ENCODE measurements at places on chromosomes 3 and 15.
A peak's percentile ranks its signal among the peaks of the same experiment; 100 is the strongest.

- DNase-seq = no peak
These were observed 70.2 kb downstream of the NMD3 start for GRCh38 chr3:161291191-161291901.

DNA sequence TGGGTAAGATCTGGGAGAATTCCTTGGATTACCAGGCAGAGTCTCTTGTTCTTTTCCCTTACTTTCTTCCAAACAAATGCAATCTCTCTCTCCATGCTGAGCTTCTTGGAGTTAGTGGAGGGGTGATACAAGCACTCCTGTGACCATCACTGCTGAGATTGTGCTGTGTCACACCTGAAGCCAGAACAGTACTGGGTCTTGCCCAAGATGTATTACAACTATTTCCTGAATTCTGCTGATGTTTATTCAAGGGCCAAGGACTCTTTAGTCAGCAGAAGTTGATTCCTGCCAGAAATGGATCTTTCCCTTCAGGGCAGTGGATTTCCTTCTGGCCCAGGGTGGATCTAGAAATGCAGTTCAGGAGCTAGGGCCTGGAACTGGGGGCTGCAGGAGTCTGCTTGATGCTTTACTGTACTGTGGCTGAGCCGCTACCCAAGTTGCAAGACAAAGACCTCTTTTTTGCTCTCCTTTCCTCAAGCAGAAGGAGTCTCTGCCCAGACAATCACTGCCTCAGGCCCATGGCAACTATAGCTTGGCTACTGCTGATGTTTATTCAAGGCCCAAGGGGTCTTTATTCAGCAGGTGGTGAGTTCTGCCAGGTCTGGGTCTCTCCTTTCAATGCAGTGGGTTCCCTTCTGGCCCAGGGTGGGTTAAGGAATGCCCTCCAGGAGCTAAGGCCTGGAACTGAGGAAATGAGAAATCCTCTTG lies 98.8 kb downstream of the SH3GL3 start:
- DNase-seq = no peak

DNA sequence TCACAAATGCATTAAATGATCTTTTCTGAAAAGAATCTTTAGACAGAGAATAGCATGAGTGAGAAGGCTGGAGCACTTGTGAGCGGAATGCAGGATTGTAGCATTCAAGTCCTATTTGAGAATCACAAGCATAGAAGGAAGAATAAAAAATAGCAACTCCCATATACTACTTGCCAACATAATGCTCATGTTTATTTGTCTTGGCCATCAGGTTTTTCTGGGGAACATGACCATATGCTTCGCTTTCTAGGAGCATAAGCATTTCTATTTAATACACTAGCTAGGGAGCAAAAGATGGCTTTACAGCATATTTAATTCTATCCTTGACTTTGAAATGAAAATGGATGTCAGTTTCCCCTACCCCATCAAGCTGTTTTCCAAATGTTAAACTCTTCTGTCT lies 170.3 kb upstream of the MITF start:
- no peak for DNase-seq

GRCh38 chr3:22990291-22991200 lies 212.6 kb upstream of the UBE2E2 start:
- no peak for DNase-seq

GRCh38 chr3:16741890-16742289 lies 136.7 kb upstream of the DAZL start:
- DNase-seq = no peak

DNA sequence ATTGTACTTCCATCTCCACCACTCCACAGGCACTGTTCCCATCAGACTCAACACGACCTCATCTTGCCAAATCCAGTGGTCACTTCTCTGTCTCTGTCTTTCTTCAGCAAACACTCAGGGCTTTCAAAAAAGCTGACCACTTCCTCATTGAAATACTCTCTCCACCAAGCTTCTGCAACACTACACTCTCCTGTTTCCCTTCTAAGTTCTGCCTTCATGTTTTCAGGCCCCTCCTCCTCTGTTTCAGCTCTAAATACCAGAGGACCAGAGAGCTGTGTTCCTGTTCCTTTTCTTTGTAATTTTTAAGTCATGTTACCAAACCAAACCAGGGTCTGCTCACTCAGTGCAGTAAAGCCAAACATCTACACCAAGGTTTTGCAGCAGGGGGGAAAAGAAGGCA lies 33.8 kb upstream of the ACP3 start:
- DNase-seq = no peak

DNA sequence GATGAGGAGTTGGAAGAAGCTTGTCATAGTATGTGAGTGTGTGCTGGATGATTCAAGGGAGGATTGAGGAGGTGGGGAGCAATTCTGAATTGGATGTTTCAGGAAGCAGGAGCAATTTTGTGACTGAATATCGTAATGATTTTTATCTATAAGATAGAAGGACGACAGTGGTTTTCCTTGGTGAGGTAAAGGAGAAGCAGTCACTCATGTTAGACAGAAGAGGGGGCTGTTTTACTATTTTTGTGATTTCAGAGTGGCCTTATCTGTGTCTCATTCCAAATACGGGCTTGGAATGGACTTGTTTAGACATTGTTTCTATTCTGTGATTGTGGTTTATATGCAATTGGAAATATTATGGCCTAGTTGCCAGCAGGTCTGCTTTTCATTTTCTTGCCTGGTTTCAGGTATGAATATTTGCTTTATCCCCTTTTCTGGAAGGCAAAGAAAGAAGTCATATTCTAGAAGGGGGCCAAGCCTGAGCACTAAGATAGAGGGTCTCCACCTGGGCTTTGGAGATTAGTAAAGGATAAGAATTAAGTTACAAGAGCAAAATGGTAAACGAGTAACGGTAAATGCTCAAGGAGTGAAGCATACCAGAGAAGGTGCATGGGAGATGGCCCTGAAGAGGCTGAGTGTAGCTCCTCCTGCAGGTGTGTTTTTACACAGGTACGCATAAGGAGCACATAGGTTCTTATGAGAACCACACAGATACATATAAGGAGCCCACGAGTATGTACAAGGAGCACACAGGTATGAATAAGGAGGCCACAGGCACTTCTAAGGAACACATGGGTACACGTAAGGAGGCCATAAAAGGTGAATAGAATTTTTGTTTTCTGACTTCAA lies 124.6 kb upstream of the KCNAB1 start:
- peak; percentile 19 for DNase-seq

- no peak for DNase-seq
These were observed 147.2 kb downstream of the LPP start for GRCh38 chr3:188301147-188301546.

DNA sequence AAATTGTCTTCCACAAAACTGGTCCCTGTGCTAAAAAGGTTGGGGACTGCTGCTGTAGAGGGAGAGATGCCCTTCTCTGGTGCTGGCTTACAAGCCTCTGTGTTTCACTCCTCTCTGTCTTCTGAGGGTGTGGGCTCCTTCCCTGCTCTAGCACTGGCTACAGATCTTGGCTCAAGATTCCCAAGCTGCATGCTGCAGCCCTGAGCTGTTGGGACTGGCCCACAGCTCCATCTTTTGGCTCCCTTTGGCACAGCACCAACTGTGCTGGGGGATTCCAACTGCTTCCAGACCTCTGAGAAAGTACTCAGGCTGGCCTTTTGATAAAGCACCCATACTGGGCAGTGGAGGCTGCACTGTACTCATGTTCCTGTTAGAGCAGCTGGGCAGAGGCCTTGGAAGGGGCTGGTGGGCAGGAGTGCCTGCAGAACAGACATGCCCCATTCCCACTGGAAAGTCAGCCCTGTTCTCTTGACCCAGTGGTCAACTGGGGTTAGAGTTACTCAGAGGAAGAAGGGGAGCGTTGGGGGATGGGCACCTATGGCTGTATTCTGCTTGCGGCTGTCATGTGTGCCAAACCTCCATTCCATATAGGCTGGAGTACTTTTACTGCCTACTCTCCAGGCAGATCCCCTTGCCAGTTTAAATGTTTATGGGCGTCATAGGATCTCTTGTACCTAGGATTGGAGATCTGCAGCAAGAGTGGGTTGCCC lies 55.7 kb downstream of the GALK2 start:
- DNase-seq = no peak

- no peak for DNase-seq
These were observed 97.9 kb upstream of the SOX2 start for GRCh38 chr3:181613813-181614212.

DNA sequence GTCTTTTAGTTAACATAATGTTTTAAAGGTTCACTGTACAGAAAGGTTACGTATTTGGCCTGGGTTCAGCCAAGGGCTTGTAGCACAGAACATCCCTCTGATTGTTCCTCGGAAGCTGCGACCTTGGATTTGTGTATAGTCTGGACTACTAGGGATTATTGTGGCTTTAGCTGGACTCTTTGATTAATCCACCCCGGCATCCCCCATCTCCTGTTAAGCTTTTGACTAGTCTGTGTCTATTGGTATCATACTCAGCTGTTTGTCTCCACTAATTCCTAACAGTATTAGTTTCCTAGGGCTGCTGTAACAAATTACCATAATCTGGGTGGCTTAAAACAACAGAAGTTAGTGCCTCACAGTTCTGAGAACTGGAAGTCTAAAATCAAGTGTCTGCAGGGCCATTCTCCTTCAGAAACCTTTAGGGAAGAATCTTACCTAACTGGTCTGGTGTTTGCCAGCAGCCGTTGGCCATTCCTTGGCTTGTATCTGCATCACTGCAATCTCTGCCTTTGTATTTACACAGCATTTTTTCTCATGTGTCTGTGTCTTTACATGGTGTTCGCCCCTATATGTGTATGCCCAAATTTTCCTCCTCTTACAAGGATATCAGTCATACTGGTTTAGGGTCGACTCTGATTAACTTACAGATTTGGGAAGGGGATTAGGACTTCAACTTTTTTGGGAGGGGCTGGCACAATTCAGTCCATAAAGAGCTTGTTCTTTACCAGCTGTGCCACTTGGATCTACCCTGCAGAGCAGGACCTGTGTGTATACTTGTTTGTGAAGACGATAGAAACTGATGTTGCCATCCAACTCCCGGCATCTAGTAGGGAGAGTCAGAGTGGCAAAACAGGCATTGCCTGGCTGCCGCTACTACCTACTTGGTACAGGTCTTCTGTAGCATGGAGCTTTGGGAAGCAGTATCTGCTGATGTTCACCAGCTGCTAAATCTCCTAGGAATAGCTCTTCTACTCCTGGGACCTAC lies 117.8 kb downstream of the UBE2E2 start:
- DNase-seq = no peak

DNA sequence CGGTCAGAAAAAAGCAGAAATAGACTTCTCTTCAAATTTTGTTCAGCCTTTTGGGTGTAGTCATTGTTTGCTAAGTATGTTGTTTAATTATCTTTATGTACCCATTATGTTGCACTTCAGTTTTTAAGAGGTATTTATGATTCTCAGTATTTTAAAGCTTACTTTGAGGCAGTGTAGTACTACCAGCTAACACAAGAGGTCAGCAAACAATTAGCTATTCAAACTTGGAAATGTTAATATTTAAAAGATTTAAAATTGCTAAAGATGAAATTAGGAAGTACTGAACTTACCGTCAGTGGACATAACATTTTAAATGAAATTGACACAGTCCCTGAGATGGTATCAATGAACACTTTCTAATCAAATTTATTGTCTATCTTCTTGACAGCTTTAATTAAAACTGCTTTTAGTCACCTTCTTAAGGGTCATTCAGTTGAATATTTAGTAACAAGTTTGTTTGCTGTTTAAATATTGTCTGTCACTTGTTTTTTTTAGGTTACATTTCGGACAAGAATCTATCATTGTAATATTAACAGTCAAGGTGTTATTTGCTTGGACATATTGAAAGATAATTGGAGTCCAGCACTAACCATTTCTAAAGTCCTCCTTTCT lies 28.1 kb downstream of the NKIRAS1 start:
- no peak for DNase-seq

- DNase-seq = no peak
These were observed 59.0 kb downstream of the GRIP2 start for GRCh38 chr3:14481018-14481645.

GRCh38 chr3:30894521-30895251 lies at the start of gene GADL1:
Gene GADL1, minus strand, starts transcription at chr3:30894661. Its CDS starts 47 bp downstream, at chr3:30894614.
- no peak for DNase-seq
